Neural progenitor cell (in vitro differentiated cells): ENCODE measurements at places on chromosomes 1 and 21.

DNA sequence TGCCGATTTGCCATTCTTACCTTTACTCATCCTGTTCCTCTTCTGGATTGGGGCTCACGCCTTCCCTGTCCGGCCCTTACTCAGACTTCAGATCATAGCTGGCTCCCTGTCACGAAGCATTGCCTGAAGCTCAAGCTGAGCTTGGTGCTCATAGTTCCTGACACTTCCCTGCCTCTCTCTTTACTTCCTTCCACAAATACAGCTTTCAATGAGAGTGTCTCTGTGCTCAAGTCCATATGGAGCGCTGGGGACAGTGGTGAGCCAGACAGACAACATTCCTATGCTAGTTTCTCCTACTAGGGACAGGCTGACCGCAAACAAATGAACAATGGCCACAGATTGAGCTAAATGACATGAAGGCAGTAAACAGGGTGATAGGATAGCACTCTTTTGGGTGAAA lies 38.1 kb downstream of the HHAT start:
- no peak for DNase-seq

GRCh38 chr1:44067266-44068250 lies 36.3 kb upstream of the SLC6A9 start:
- no peak for DNase-seq

DNA sequence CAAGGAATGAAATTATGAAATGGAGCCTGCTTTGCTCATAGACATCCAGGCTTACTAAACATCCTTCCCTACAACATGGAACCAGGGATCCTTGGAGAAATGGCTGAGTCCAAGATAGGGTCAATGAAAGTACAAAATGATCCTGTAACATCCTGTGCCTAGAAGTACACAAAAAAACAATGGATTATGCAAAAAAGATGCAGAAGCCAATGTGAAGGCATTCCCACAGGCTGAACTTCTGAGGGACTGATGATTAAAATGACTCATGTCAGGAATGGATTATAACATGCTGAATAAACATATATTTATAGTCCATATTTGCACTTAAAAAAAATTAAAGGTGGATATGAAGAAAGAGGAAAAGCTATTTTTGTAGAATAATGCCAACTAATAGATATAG lies 10.4 kb upstream of the HOOK1 start:
- no peak for DNase-seq

DNA sequence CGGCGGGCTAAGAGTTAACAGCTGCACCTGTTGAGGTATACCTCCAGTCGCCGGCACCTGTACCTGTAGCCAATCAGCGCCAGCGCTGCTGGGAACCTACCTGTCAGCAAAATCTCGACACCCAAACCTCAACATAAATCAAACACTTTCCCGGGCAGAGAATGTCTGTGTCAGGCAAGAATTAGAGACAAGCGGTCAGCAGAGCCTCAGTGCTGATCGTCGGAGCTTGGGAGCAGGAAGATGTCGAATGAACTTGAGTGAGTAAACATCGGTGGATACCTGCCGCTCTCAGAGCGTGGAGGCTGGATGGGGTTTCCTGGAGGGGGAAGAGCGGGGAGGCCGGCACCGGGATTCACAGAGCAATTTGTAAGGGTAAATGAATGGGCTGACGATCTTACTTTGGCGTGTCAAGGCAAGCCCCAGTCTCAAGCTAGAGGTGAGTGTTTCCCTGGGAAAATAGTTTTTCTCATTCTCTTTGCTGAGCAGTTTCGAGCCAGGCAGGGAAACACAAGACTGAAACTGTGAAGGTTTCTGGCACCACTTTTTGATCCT lies at the start of gene GRHL3:
TSS of gene GRHL3 (plus strand) at position 46 of the 552 bp plus-strand sequence. CDS start at position 241, 195 bp downstream.
- DNase-seq: no peak

DNA sequence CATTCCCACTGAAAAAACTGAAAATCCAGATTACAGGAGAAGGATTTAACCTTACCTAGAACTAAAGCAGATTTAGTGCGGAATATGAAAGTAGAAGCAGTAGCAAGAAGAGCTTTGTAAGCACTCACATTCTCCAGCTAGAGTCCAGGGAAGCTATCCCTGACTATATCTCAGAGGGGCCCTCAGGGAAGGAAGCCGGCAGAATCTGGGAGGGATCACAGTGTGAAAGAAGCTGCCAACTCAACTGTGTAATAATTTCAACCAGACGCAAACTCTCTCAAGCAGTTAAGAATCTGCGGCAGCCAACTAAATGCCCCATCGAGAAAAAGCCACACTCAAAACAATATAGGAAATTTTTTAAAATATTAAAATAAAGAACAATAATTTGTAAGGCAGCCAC lies 163.8 kb downstream of the EIF4G3 start:
- DNase-seq: peak; percentile 55

GRCh38 chr1:1100296-1100695 lies 15.6 kb downstream of the C1orf159 start:
- DNase-seq: no peak

DNA sequence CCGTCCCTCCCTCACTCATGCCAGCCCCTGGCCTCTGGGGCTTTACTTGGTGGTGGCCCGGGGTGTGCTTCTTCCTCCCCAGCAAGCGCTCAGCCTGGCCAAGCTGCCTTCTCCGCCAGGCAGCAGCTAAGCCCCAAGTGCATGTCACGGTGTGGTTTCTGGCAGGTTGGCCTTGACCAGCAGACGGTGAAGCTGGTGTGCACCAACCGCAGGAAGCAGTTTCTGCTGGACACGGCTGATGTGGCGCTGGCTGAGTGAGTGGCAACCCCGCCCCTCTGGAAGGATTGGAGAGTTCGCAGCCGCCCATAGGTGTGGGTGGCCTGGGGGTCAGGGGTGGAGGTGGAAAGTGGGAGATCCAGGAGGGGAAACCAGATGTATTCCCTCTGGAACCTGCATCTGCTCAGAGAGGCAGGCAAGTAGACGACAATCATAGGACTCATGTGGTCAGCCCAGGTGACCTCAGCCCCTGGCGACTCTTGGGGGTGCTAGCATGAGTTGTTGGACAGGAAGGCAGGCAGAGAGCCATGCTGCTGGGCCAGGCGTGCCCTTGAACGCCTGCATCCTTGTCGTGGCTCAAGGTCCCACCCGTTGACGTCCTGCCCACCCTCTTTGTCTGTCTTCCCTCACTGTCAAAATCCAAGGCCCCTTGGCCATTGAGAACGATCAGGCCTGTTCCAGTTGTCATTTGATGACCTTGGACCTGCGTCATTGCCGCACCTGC lies 7.0 kb upstream of the SLC25A34 start:
- DNase-seq: no peak
